LNCaP clone FGC (cell line): ENCODE measurements at places on chromosomes 1 and 21.

DNA sequence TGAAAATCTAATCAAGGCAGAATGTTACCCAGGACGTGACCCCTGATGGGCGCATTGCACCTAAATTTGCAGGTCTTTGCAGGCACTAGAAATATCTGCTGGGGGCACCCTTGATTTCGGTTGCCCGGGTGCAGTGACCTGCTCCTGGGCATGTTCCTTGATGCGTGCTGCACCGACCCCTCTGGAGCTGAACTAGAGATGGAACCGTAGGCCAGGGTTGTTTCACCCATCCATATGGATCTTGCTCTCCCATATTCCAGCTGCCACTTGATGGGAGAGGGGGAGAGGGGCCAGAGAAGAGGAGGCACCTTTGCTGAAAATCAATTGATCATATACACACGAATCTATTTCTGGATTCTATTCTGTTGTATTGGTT, 8.4 kb upstream of the COL18A1 start:
- no peak for DNase-seq

GRCh38 chr1:182972829-182973228, 19.9 kb upstream of the SHCBP1L start:
- no peak for DNase-seq

DNA sequence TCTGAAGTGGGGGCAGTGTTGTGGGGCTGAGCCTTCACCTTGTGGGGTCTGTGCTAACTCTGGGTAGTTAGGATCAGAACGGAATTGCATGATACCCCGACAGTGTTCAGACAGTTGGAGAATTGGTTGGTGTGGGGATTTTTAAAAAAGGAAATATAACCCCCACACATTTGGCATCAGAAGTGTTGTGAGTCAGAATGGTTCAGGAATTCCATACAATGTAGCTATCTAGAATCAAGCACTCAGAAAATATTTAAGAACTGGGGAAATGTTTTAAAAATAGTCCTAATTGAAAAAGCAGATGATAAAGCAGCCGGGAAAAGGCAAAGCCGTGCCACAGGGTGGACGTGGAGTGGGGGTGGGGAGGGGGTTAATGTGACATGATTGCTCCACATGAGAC, 6.5 kb upstream of the S100A7 start:
- DNase-seq, result no peak

GRCh38 chr1:172938681-172939080, 112.1 kb downstream of the TNFSF18 start:
- DNase-seq, result no peak

GRCh38 chr1:235831148-235831547, 35.6 kb downstream of the LYST start:
- no peak for DNase-seq

- no peak for DNase-seq
Measured at GRCh38 chr1:211715971-211716370, 40.5 kb upstream of the NEK2 start.

- DNase-seq, result no peak
Measured at GRCh38 chr1:224259986-224260385, 70.0 kb downstream of the NVL start.
